ENCODE measurements at places on chromosomes 2 and 18. TPM values are rescaled to one million over a fixed set of nuclear protein-coding genes. Genes with fewer than 3 reads are reported as not detected.
A peak's percentile ranks its signal among the peaks of the same experiment; 100 is the strongest.

DNA sequence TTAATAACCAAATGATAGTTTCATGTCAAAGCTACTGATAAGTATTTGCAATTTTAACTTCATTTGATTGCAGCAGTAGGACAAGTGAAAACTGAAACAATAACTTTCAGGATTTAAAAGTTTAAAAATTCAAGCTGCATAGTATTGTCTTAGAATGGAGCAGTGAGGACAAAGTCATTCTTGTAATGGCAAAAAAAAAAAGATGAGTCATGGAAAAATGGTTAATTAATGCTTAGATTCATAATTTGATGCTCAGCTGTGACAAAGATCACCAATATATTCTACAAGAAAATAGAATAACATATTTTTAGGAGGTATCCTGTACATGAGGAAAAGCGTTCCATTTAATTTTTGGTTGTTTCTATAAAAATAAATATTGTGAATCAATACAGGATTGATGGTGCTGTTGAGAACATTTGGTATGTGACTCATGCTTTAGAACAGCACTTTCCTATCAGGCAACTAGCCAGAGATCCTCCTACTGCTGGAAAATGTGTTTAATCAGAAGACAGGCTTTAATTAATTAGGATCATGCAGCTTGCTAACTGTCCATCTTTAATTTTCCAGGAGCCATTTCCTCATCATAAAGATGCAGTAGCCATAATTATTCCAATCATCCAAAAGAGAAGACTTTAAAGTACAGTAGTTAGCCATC is 239.0 kb upstream of the MMADHC start:
- no peaks in the 10 kb centered on the region for H3K4me1 ChIP-seq
- H3K27ac ChIP-seq = no peak overlapping the region
- no peaks in the 10 kb centered on the region for H3K27me3 ChIP-seq
- H3K36me3 ChIP-seq = no peaks in the 10 kb centered on the region
- DNase-seq = no peak
- H3K4me3 ChIP-seq = no peak overlapping the region

- no peak for DNase-seq
- H3K4me3 ChIP-seq = no peak overlapping the region
- H3K27ac ChIP-seq = no peak overlapping the region
- H3K36me3 ChIP-seq = no peaks in the 10 kb centered on the region
- no peaks in the 10 kb centered on the region for H3K27me3 ChIP-seq
These were observed 45.7 kb upstream of the NEMP2 start for GRCh38 chr2:190579915-190580846.

DNA sequence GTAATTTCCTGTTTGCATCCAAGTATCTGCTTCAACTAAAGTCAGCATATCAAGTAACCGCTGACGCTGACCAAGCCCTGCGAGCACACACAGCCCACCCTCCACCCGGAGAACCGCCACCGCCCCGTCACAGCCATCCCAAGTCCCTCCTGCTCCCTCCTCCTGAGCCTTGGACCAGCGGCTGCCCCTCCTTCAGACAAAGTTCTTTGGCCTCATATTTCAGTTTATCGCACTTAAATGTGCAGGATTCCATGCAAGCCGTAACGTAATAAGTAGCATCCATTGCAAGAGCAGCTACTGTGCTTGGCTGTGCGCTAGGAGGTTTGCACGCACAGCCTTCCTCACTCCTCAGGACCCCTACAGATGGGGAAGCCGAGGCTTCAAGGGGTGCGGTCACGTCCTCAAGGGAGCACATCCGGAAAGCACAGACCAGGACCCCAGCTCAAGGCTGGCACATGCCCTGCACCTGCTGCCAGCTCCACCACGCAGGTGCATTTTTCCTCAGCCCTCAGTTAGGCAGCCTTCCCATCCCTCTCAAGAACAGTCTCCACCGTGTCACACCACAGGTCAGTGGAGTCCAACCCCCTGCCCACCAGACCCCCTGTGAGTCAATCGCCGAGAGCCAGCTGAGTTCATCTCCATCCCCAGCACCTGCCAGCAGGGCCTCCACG is 17.1 kb downstream of the PXDN start:
- no peak overlapping the region for H3K27ac ChIP-seq
- no peaks in the 10 kb centered on the region for H3K27me3 ChIP-seq
- no peak overlapping the region for H3K4me3 ChIP-seq
- no peaks in the 10 kb centered on the region for H3K4me1 ChIP-seq
- no peak for DNase-seq
- H3K36me3 ChIP-seq = no peaks in the 10 kb centered on the region

GRCh38 chr2:139867601-139868226 is 1087.5 kb upstream of the NXPH2 start:
- H3K27ac ChIP-seq = no peak overlapping the region
- no peaks in the 10 kb centered on the region for H3K4me1 ChIP-seq
- H3K4me3 ChIP-seq = no peak overlapping the region

GRCh38 chr2:66683599-66683998 is 248.7 kb downstream of the MEIS1 start:
- no peaks in the 10 kb centered on the region for H3K27me3 ChIP-seq
- H3K27ac ChIP-seq = no peak overlapping the region
- DNase-seq = no peak
- H3K36me3 ChIP-seq = no peaks in the 10 kb centered on the region

DNA sequence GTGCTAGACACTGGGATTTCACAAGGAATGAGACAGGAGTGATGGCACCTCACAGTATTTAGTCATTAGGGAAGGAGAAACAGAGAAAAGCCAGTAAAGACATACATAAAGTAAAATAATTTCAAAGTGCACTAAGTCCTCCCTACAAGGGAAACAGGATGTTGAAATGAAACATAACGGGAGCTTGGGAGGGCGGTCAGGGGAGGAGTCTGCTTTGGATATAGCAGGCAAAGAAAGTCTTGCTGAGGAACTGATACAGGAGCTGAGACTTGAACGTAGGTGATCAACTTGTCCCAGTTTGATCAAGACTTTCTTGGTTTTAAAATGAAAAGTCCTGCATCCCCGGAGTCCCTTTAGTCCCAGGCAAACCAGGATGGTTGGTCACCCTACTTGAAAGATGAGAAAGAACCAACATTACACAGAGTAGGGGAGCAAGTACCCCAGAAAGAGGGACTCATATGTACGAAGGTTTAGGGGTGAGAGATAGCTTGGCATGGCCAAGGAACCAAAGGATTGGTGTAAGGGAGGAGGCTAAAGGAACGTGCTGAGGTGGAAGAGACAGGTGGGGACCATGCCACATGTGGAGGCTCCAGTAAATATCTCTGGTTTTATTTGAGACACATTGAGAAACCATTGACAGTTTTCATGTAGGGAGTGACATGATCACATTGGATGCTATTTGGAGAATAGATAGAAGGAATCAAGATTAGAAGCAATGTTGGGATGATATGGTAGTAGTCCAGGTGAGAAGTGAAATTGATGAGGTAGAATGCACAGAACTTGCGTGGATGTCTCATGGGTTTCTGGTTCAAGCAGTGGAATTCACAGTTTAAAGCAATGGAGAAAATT is 28.4 kb downstream of the FBXO48 start:
- H3K27ac ChIP-seq = no peak overlapping the region
- no peaks in the 10 kb centered on the region for H3K36me3 ChIP-seq
- peaks cover 16% of the 10 kb centered on the region for H3K4me1 ChIP-seq
- no peak for DNase-seq
- no peaks in the 10 kb centered on the region for H3K27me3 ChIP-seq

DNA sequence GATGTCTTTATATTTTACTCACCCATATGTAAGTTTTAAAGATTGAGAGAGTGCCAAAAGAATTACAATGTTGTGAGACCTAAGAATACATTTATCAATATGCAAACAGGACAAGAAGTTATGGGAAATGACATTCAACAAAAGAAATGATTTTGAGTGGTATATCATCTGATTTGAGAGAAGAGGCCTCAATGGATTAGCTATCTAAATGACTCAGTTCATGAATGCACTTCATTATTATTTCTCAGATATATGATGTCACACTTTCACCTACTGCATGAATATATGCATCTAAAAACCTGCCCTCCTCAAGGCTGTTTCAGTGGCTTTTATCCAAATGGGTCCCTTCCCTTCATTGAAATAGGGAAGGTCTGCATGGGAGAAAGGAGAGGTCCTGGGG is 128.3 kb upstream of the LYPD1 start:
- no peaks in the 10 kb centered on the region for H3K4me1 ChIP-seq
- no peaks in the 10 kb centered on the region for H3K36me3 ChIP-seq
- no peak overlapping the region for H3K4me3 ChIP-seq
- no peak for DNase-seq
- no peak overlapping the region for H3K27ac ChIP-seq

- peaks cover 23% of the 10 kb centered on the region for H3K4me1 ChIP-seq
- H3K27me3 ChIP-seq = no peaks in the 10 kb centered on the region
- H3K27ac ChIP-seq = no peak overlapping the region
These were observed 2.6 kb downstream of the PKP4 start for GRCh38 chr2:158459161-158460003.

- H3K4me3 ChIP-seq = no peak overlapping the region
- no peaks in the 10 kb centered on the region for H3K27me3 ChIP-seq
- H3K27ac ChIP-seq = no peak overlapping the region
- no peaks in the 10 kb centered on the region for H3K36me3 ChIP-seq
These were observed 44.8 kb downstream of the RRM2 start for GRCh38 chr2:10167316-10167715.

GRCh38 chr2:201559067-201559710 is 84.1 kb downstream of the TMEM237 start:
- H3K27me3 ChIP-seq = no peaks in the 10 kb centered on the region
- no peaks in the 10 kb centered on the region for H3K36me3 ChIP-seq
- no peak for DNase-seq
- H3K27ac ChIP-seq = no peak overlapping the region

DNA sequence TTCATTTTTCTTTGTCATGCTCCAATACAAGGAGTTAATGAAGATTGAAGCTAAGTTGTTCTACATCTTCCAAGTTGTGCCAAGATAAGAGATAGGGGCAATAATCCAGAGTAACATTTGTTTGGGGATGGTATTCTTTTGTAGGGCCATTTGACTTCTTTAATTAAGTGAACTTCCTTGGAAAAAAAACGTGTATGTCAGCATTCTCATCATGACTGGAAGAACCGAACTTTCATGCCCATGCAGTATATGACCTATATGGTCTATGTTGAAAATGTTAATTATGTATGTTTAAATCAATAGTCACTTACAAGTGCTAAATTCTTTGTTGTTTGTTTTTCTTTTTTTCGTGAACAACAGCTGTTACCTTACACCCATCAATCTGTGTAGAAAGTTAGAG is 319.5 kb upstream of the LRRTM1 start:
- DNase-seq = no peak
- H3K36me3 ChIP-seq = no peaks in the 10 kb centered on the region
- no peak overlapping the region for H3K27ac ChIP-seq
- no peaks in the 10 kb centered on the region for H3K27me3 ChIP-seq
- no peak overlapping the region for H3K4me3 ChIP-seq

- no peaks in the 10 kb centered on the region for H3K4me1 ChIP-seq
- H3K4me3 ChIP-seq = no peak overlapping the region
- DNase-seq = no peak
- H3K27me3 ChIP-seq = no peaks in the 10 kb centered on the region
These were observed 138.7 kb downstream of the TDRD15 start for GRCh38 chr2:21262426-21262940.

- H3K4me1 ChIP-seq = no peaks in the 10 kb centered on the region
- no peak overlapping the region for H3K4me3 ChIP-seq
- no peaks in the 10 kb centered on the region for H3K27me3 ChIP-seq
- DNase-seq = no peak
- H3K36me3 ChIP-seq = no peaks in the 10 kb centered on the region
These were observed 3.3 kb downstream of the GPR39 start for GRCh38 chr2:132419941-132420340.

GRCh38 chr18:68447286-68447685 is 267.6 kb downstream of the TMX3 start:
- no peak for DNase-seq
- no peak overlapping the region for H3K27ac ChIP-seq
- no peak overlapping the region for H3K4me3 ChIP-seq

DNA sequence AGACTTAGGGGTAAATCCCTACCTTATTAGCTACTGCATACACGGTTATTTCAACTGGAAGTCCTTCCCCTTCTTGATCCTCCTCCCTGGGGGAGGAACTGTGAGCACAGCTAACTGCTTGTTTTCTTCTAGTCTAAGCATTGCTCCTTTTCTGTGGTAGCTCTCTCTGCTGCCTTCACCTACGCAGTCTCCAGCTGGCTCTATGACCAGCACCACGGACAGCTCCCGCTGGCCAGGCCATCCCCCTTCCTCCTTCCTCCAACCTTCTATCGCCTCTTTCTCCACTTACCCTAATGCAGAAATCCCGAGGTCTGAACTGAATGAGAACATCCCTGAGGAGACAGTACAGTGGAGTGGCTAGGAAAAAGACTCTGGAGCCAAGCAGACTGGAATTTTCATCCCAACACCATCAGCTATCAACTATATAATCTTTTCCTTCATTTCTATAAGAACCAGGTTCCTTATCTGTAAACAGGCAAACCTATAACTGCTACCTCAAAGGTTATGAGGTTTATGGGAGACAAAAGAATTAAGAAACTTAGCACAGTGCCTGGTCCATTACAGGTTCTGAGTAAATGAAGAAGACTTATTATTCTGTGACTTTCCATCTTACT is 4.7 kb upstream of the CFAP65 start:
- no peak overlapping the region for H3K4me3 ChIP-seq
- H3K27ac ChIP-seq = no peak overlapping the region
- no peak for DNase-seq
- H3K36me3 ChIP-seq = no peaks in the 10 kb centered on the region
- H3K4me1 ChIP-seq = peaks cover 6% of the 10 kb centered on the region
- H3K27me3 ChIP-seq = peaks cover 9% of the 10 kb centered on the region

GRCh38 chr2:151827564-151828142 is 568 bp downstream of the ARL5A start:
- H3K4me1 ChIP-seq = peaks cover 49% of the 10 kb centered on the region
- no peaks in the 10 kb centered on the region for H3K36me3 ChIP-seq
- peak overlapping the region; percentile 88 for H3K4me3 ChIP-seq
- H3K27ac ChIP-seq = peak overlapping the region; percentile 82

- H3K27ac ChIP-seq = no peak overlapping the region
- no peak overlapping the region for H3K4me3 ChIP-seq
- H3K27me3 ChIP-seq = no peaks in the 10 kb centered on the region
- no peaks in the 10 kb centered on the region for H3K36me3 ChIP-seq
- no peaks in the 10 kb centered on the region for H3K4me1 ChIP-seq
These were observed 72.9 kb downstream of the PTRHD1 start for GRCh38 chr2:24720310-24720709.

DNA sequence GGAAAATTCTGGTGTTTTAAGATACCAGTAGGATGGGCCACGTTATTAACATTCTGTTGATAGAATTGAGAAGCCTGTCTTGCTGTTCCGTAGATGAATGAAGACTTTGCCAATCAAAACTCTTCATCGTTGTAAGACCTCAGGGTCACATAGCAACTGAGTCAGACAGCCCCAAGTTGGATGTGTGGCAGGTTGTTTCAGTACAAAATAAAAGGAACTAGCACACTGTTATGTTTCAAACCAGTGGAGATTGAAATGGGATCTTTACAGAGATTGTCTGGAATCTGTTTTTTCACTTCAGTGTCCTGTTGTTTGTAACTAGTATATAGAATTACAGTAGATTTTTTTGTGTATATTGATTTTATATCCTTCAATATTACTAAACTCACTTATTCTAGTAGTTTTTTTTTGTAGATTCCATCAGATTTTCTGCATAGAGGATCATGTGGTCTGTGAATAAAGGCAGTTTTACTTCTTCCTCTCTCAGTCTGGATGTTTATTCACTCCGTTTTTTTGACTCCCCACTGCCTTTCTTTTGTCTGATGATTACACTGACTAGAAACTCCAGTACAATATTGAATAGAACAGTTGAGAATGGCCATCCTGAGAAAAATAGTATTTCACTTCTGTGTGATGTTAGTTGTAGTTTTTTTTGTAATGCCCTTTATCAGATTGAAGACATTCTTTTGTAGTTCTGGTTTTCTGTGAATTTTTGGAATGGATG is 22.7 kb downstream of the EPC2 start:
- no peak overlapping the region for H3K4me3 ChIP-seq
- H3K36me3 ChIP-seq = no peaks in the 10 kb centered on the region
- no peak overlapping the region for H3K27ac ChIP-seq
- H3K27me3 ChIP-seq = no peaks in the 10 kb centered on the region
- H3K4me1 ChIP-seq = peaks cover 66% of the 10 kb centered on the region

ADGRF3 gene
- total RNA-seq = 0.97 TPM

LYG2 gene
- not detected for total RNA-seq

KIAA2012 gene
- not detected for total RNA-seq

PECR gene
- 20.6 TPM for total RNA-seq
